ENCODE measurements at places on chromosomes 13 and 19. TPM values are rescaled to one million over a fixed set of nuclear protein-coding genes. Genes with fewer than 3 reads are reported as not detected.

Gene C19orf67
- not detected for total RNA-seq

Gene PPP2R1A
- 412 TPM for total RNA-seq

Gene FCER2
- total RNA-seq, result not detected

Gene KIR3DL1
- not detected for total RNA-seq

Gene SAMD4B
- total RNA-seq, result 190 TPM

Gene MAB21L1
- total RNA-seq, result 0.53 TPM

Gene SERPINE3
- not detected for total RNA-seq

Data from dorsolateral prefrontal cortex (tissue), 122 donors.